ENCODE measurements at places on chromosomes 2 and 18.

GRCh38 chr18:41790687-41791086, 164.3 kb upstream of the PIK3C3 start:
- no peak for DNase-seq

GRCh38 chr18:46946656-46947282, 29.4 kb downstream of the KATNAL2 start:
- peak; percentile 95 for DNase-seq

DNA sequence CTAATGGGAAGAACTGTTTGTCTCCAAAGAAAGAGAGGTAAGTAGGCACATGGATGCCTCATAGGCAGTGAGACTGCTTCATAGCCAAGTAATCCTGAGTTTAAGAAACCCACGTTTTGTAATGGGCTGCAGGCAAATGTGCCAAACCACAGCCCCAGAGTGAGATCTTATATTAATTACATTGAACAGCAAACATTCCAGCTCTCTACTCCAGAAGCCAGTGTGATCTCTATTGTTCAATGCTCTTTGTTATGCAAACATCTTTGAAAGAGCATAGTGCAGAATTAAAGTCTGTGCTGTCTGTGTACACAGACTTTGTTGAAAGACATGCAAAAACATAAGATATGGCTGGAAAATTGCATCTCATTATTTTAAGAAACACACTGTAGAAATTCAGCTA, 720.8 kb upstream of the REG3G start:
- no peak for DNase-seq

DNA sequence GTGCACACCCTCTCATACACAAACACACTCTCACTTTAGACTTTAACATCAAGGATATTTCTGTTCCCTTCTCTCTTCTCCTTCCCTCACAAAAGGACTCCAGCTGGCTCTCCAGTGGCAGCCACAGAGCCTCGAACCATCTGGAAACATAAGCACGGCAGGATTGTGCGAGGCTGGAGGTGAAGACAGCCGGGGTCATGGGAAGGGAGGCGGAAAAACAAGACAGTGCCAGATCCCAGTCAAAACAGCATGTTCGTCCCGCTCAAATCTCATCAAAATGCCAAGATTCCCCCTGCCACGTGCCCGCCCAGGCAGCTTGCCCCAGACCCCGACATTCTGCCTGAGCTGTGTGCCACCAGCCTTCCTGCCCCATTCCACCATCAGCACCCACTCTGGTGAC, 180.3 kb downstream of the ZBTB7C start:
- no peak for DNase-seq

DNA sequence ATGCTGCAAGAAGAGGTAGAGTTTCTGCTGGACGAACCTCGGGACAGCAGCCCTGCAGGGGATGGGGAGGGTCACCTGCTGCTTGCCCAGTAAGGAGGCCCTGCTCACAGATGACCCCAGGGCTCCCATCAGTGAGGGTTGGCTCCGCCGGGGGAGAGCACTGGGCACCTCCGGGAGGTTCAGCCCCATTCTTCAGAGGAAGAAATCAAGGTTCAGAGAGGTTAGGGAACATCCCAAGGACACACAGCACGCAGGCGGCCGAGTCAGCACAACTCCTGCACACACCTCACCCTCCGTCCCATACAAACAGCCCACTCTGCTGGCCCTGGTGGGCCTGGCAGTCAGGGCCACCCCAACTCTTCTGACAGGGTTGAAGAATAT, 11.7 kb upstream of the CCDC74B start:
- DNase-seq, result no peak

GRCh38 chr2:27373567-27373966, 3.2 kb downstream of the SNX17 start:
- no peak for DNase-seq

- DNase-seq, result no peak
Measured at GRCh38 chr2:26557244-26557925, 79.5 kb upstream of the OTOF start.

- DNase-seq, result no peak
Measured at GRCh38 chr2:138280999-138281695, 220.4 kb upstream of the SPOPL start.

GRCh38 chr2:26522751-26523171, 44.8 kb upstream of the OTOF start:
- DNase-seq, result no peak

GRCh38 chr2:56749152-56749752, 565.5 kb downstream of the CCDC85A start:
- no peak for DNase-seq

- peak; percentile 86 for DNase-seq
Measured at GRCh38 chr2:121682396-121683298, 33.4 kb upstream of the CLASP1 start.

DNA sequence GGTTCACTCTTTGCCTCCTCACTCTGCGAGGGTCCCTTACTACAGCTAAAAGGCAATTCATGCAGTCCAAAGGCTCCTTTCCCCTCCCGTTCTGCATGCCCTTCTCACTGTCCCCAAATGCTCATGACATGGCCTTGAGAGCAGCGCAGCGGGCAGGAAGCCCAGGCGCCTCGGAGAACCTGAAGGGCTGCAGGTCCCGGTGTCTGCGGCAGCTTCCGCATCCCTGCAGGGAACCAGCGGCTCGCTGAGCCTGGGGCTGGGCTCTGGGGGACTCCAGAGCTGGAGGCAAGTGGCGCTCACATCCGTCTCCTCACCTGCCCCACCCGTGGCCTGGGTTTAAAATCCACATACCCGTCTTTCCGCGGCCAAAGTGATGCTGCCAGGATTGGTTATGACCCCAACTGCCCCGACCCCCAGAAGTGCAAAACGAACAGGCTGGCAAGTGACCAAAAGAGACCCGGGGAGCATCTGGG, 462 bp upstream of the CIDEA start:
- no peak for DNase-seq

DNA sequence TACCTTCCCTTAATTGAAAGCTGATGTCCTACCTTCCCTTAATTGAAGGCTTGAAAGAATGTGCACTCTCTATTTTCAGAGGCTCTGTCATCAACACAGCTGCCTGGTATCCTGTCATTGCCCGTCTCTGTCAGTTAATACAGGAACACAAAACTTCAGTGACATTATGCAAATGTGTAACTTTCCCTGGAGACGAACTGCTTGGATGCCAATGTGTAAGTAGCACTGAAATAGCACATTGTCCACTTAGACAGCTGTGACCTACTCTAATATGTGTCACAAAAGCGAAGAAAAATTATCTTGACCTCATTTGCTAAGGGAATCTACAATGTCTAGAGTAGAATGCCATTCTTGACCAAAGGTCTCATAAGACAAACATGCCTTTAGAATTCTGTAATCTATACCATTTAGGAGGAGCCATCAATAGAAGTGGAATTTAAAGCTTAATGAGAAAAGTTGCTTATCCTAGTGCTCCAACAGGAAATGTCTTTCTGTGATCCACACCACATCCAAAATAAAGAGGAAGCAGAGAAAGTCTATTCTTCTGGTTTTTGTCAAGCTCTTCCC, 138.1 kb downstream of the BARD1 start:
- DNase-seq, result no peak

DNA sequence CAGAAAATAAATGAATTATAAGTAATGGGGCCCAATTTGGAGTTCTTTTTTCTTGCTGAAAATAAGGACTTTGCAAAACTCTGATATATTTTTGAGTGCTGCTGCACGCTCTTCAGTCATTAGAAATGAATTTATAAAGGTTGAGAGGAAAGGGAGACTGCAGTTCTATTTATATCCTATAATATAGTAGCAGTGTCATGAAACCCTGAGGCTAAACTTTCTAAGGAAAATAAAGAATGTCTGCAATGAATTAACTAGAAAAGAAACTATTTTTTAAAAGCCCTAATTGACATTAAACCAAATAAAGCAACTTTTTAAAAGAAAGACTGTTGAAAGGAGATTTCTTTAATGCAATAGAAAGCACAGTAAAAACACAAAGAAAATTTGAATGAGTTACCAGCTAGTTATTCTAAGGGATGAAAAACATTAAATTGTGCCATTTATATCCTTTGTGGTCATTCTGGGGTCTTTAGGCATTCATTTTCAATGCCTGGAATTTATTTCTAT, 1072.8 kb upstream of the TMEFF2 start:
- DNase-seq, result no peak

DNA sequence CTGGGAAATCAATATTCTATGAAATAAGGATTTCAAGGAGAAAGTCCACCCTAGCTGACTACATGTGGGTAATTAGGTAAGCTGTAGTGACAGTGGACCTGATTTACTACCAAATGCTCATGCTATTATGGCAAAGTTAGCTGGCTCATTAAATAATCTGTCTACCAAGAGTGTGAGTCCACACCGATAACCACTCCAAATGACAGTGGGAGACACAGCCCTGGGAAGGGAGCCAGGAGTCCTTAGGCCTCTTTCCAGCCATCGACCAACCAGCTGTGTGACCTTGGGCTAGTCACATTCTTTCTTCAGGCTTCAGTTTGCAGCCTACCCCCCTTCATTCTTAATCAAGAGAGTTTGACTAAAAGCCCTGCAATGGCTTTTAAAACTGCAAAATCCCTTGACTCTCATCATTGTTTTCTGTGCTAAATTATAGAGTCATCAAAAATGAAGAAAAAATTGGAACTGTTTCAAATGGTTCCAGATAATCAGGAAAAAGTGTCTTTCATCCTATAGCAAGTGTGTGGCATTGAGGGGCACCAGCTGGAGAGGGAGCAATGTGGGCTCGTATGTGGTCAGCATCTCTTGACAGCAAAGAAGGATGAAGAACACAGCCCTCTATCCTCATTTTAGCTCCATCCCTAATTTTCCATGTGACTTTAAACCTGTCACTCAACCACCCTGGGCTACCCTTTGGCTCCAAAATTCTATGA, 45.6 kb upstream of the SLC14A2 start:
- no peak for DNase-seq

Data from H9 (cell line).